NCI-H524 treated with DMSO at 0.1 percent for 48 hours (cell line): ENCODE measurements at places on chromosomes 2 and 18.

DNA sequence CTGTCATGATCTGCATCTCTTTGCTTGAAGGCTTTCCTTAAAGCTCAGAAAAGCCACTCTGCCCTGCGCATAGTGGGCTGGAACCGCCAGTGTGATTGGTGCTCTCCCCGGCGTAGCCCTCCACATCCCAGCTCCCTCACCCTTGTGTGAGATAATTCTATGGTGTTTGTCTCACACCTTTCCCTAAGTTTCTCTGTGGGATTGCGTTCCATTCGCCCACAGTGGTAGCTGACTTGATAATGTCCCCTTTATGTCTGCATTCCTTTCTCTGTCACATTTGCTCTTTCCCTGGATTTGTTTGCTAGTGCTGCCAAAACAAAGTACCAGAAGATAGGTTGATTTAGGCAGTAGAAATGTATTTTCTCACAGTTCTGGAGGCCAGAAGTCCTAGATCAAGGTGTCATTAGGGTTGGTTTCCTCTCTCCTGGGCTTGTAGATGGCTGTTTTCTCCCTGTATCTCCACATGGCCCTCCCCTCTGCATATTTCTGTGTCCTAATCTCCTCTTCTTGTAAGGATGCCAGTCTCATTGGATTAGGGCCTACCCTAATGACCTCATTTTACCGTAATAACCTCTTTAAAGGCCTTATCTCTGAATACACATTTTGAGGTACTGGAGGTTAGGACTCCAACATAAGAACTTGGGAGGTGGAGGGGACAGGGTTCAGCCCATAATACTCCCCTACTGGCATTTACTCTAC lies 7.4 kb upstream of the TMEM87B start:
- no peak for DNase-seq

GRCh38 chr2:133717497-133717896 lies 149.2 kb upstream of the NCKAP5 start:
- no peak for DNase-seq

DNA sequence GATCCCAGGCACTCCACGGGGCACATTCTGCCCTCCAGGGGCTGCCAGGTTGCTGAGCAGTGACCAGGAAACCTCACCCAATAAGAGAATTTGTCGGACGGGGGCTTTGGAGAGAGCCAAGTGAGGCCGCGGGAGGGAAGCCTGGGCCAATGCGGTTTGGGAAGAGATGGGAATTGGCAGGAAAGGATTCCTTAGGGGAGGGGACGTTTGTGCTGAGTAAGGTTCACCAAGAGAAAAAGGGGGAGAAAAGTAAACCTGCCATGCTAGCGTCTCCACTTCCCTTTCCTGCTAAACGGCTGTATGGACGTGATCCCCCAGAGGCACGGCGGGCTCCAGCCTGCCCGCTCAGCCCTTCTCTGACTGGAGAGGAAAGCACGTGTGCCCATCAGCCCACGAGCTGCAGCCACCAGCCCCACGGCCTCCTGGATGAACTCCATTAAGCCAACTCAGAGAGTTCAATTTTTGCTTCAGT lies 194.4 kb upstream of the ID2 start:
- no peak for DNase-seq

DNA sequence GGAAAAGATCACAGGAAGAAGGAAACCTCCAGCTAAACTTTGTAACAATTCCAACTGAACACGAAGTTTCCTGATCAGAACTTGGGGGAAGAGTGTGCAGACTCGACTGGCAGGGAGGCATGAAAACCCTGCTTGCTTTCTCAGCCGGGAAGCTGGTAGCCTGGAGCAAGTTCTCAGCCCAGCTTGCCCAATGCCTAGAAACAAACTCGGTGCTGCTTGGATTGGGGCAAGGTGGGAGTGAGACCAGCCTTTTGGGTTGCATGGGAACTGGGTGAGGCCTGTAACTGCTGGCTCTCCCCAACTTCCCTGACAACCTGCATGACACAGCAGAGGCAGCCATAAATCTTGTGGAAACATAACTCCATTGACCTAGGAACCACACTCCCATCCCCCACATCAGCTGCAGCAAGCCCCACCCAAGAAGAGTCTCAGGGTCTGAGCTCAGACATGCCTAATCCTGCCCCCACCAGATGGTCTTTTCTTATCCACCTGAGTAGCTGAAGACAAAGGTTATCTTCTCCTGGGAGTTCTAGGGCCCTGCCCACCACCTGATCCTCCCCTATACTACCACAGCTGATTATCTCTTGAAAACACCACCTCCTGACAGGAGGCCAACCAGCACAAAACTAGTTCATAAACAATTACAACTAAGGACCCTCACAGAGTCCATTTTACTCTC lies 1859.7 kb upstream of the CELF4 start:
- DNase-seq = no peak

DNA sequence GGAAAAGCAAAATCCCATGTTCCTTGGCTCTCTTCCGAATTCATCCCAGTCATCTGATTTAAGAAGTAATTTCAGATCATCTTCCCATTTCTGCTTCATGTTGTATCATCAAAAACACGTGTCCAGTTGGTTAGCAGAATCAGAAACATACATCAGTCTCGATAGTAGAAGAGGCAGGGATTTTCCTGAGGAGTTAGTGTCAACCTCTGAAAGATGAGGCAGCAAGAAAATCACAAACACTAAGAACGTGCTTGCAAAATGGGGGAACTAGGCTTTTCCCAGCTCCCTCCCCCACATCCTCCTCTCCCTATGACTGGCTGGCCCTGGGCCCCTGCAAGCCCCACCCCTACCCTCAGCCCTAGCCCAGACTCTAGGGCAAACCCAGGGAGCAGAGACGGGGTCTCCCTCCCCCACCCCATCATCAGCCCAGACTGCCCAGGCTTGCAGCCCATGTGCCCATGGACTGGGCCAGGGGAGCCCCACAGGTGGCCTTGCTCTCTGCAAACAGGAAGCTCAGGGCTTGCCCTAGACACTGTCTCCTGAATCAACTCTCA lies 161.0 kb upstream of the ID2 start:
- no peak for DNase-seq

DNA sequence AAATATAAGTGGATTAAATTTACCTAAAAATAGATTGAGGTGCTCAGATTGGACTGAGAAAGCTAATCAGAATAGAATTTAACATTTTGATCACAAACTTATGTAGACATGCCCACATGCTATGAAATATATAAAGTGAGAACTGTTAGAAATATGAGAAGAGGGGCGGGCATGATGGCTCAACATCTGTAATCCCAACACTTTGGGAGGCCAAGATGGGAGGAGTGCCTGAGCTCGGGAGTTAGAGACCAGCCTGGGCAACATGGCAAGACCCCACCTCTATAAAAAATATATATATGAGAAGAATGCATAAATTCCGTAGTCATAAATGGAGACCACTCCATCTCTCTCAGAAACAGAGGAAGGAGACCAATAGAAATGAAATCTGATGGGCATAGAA lies 25.7 kb downstream of the NTSR2 start:
- DNase-seq = no peak

DNA sequence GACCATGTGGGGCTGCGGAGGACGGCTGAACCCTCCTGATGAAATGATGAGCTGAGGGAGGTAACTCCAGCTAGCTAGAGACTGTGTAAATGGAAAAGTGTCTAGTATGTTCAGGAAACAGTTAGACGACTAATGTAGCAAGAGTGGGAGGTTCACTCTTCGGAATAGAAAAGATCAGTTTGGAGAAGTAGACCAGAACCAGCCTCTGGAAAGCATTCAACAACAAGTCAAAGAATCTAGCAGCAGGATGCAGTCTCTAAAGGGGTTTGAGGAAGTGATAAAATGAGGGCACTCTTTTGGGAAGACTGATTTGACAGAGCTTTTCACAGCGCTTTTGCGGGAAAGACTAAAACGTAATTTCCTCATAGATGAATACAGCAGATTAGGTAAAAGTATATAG lies 79.6 kb downstream of the GAREM1 start:
- DNase-seq = no peak

DNA sequence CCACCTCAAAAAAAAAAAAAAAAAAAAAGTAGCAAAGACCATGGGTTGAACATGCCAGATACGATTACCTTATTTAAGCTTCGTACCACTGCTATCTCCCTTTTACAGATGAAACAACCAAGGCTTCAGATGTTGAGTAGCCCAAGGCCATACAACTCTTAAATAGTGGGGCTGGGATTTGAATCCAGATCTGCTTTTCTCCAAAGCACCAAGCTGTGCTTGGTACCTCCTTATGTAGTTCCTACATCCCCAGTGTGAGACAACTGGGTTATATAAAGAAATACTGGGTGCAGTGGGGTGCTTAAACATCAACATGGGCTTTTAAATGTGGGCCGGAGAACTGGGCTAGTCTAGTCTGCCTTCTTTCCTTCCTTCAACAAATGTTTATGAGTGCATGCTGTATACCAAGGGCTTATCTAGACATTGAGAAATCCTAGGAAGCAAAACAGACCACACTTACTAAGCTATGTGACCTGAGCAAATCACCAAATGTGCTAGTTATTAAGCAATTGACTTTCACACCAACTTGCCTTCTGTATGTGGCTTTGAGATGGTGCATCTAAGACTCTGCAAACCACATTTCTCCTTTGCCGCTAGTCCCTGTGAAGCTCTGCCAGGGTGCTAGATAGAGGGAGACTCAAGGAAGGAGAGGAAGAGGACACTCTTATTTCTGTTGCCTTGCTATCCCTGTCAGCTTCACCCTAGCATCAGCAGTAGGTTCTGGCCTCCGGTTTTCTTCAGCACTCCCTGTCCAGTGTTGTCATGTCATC lies 206.8 kb upstream of the FBXO11 start:
- DNase-seq = no peak

GRCh38 chr2:209556354-209556961 lies 132.6 kb downstream of the MAP2 start:
- peak; percentile 55 for DNase-seq

- no peak for DNase-seq
Observed at GRCh38 chr18:79245517-79246001, 150.2 kb upstream of the NFATC1 start.

DNA sequence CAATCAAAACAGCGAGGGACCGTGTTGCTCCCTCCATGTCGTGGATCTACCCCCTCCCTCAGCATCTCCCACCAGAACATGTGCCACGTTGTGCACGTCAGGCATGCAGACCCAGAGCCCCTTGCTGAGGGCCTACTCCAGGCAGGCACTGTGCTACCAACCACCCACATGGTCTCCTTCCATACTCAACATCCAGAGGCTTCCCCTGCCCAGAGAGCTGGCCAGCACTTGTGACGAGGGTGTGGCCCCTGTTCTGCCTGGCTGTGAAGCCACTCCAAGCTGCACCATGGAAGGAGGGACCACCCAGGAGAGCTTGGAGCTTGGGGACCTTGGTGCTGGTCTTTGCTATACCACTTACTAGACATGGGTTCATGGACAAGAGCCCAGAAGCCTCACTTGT lies 40.5 kb downstream of the REEP1 start:
- no peak for DNase-seq

- DNase-seq = no peak
Observed at GRCh38 chr2:62705859-62706720, 577 bp downstream of the EHBP1 start.

DNA sequence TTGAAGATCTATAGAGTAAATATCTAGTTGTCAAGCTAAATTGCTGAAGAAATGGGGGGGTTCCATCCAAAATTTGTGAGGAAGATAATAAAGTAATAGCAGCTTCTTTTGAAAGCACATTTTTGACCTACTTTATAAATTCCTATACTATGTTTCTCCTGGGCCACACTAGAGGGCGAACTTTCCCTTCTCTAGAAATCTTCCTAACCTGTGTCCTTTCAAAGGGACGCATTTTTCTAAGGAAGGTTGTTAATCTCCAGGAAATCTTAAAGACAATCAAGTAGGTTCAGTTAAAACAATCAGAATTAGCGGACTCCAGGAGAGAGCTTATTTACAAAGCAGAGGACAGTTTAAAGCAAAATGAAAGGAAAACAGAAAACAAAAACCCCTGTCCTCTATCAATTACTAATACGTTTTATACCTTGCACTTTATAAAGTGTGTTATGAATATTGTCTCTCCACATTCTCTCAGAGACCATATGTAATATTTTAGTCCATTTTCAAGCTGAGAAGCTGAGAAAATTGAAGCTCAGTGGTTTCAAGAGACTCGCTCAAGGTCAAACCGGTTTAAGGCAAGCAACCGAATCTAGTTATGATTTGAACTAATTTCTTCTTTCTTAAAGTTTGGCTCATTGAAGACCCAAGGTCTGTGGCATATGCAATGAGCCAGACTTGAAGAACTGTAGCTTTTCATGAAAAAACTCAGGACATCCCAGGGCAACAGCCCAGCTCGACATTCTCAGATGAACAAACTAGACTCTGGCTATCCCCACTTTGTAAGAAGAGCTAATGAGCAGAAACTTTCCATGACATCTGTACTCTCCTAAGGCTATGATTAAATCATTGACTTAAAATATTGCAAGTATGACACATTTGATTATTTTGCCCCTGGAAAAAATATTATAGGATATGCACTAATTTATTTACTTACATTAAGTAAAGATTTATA lies 273.6 kb downstream of the PAX3 start:
- no peak for DNase-seq

DNA sequence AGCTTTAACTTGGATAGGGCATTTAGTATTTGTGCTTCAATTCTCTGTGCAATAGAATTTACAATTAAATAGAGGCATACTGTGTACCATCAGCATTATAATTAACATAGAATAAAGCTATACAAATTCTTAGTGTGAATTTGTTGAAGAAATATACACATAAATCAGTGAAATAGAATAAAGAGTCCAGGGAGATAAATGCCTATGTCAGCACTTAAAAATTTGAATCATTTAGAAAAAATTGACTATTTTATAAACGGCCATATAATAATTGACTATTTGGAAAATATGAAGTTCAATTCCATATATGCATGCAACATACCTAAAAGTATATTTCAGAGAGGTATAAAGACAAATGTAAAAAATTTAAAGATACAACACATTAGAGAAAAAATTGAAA lies 348.7 kb downstream of the NR4A2 start:
- no peak for DNase-seq

DNA sequence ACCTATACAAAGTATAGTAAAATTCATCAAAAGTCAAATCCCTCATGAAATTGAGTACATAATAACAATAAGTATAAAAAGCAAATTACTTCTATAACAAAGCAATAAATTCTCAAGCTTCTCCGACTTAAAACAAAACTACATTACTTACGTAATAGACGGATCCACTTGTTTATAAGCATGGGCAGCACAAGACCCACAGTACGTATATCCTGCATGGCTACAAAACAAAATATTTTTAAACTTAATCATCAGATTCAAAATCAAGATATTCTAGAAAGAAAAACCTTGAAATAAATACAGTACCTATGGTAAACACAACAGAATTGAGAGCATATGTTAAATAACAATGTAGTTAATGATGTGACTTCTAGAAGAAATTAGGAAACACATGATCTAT lies 78.9 kb downstream of the MEMO1 start:
- no peak for DNase-seq

- DNase-seq = no peak
Observed at GRCh38 chr2:202019689-202020450, 13.8 kb upstream of the FZD7 start.
